ENCODE measurements at places on chromosomes 6 and 20.
A peak's percentile ranks its signal among the peaks of the same experiment; 100 is the strongest.

DNA sequence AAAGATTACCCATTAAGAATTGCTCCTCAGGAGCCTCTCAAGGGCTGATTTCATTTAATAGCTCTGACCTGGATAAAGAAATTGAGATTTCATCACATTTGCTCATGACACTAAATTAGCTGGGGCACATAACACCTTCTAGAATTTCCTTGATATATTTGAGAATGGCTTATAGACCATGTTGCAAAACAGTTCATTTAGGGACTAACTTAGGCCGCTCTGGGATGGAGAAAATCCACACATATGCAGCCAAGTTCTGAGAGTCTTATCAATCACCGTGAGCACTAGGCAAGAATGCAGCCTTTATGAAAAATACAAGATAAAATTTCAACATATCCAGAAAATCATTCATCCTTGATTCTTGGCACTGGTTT lies 91.0 kb upstream of the MCHR2 start:
- no peak for DNase-seq

DNA sequence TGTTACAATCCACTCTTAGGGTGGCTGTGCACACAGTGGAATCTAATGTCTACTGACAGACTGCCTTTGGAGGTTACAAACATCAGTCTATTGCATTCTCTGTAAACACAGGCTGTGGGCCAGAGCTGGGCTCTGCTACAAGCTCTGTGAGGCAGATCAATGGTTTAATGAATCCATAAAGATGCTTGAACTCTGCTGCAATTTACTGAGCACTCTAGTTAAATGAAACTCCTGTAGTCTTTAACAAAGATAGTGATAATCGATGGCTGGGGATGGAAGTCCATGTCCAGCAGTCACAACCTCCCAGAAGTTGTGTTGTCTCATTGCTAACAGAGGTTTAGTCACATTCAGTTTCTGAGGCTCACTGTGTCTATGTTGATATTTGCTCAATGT lies 50.5 kb downstream of the SOBP start:
- DNase-seq = no peak

GRCh38 chr20:46592580-46593362 lies 42.3 kb upstream of the OCSTAMP start:
- DNase-seq = no peak

DNA sequence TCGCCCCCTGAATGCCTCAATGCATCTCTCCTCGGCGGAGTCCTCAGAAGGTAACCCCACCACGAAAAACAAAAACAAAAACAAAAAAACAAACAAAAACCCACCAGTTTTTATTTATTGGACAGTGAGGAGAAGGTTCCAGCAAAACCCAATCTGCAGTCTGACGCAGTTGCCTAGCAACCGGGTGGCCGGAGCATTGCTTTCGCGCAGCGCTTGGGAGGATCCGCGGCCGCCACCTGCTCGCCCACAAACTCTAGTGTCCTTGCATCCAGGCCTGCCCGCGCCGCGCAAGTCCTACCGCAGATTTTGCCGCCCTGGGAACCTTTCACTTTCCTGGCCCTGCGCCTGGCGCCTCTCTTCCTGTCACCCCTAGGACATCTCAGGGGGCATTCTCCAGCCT lies 17.6 kb downstream of the TFAP2B start:
- no peak for DNase-seq

DNA sequence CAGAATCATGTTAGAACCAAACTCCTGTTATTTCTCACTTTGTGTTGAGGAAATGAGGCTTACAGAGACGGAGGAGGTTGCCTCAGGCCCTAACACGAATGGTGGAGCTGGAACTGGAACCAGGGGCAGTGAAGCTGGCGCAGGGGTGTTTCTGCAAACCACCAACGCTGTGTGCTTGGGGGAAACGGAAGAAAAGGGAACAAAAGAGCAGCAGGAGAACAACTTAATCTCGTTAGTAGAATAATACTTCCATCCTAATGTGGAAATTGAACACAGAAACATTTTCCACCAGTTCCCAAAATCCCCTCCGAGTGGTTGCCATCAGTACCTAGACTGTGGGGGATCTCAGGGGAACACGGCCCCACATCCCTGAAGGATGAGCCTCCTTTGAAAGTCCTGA lies 103.4 kb upstream of the FRMD1 start:
- DNase-seq = no peak

DNA sequence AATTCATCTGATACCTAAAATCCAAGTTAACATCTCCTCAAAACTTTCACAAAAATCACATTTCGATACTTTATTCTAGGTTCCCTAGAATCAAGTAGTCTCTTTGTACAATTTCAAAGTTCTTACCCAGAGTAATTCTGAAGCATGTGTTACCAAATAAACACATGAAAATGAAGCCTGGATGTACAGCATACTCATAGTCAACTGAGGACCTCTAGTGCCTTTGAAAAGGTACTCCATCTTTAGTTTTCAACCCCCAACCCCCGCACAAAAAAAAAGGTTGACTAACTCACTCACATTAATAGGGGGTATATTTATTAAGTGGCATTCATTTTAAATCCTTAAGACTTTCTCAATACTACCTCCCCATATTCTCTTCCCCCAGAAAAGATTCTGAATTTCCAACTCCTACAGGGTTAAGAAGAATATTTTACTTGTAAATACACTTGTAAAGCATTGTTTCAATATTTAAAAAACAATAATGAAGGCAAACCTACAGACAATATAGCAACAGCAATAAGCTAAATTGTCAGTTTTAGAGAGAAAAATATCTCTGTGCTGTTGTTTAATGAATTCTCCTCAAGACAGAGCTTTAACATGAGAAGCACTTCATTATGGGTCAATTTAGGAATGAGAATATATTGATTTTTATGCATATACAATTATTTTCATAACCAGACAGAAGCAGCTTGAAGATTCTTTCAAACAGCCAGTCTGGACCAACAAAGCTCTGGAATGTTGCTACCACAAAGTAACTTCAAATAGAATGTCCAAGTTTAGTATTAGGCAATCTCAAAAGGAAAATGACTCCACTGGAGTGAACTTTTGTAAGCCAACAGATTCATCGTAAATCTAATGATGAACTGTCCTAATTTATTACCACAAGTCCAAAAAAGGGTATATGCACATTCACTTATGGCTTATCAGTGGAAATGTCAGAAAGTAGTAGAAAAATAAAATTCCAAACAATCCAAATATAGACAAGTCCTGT lies 3.3 kb downstream of the PLN start:
- DNase-seq = no peak

- DNase-seq = no peak
Observed at GRCh38 chr6:47083586-47084047, 41.5 kb upstream of the ADGRF1 start.

- no peak for DNase-seq
Observed at GRCh38 chr6:1602049-1602713, 7.5 kb upstream of the FOXC1 start.

- no peak for DNase-seq
Observed at GRCh38 chr20:19812056-19812455, 54.0 kb downstream of the RIN2 start.

DNA sequence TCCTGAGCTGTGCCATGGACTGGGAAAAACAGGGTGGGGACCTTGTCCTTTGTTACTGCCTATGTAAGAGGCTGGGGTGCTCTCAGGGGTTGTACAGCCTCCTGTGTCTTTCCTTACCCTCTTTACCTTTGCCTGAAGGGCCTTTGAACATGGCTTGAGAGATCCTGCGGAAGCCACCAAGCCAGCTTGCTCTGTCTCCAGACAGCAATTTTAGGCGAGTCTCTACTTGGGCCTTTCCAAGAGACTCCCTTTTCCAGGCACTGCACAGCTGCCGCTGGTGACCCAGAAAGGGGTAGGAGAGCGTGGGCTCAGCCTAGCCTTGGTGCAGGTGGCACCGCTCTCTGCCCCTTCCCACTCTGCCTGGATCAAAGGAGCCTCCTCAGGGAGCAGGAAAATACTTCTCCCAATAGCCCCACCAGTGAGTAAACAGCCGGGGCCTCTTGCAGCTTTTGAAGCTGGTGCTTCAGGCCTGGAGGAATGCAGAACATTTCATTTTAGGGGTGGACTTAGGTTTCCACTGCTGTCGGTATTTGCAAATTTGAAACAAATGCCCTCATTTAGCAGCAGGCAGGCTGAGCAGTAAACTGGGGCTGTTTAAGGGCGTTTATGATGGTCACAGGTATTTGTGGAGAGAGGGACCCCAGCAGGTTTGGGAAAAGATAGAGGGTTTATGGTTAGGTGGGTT lies 13.9 kb downstream of the PTK7 start:
- DNase-seq = no peak

- DNase-seq = no peak
Observed at GRCh38 chr6:39314273-39314795, at the start of gene KCNK17. KCNK17 (minus strand) TSS chr6:39314419; CDS start chr6:39314320, 99 bp downstream.

- DNase-seq = no peak
Observed at GRCh38 chr6:21441386-21441785, 152.2 kb upstream of the SOX4 start.

- no peak for DNase-seq
Observed at GRCh38 chr20:50271176-50271575, 80.5 kb downstream of the CEBPB start.

GRCh38 chr6:135920689-135921088 lies 69.2 kb downstream of the PDE7B start:
- DNase-seq = no peak

DNA sequence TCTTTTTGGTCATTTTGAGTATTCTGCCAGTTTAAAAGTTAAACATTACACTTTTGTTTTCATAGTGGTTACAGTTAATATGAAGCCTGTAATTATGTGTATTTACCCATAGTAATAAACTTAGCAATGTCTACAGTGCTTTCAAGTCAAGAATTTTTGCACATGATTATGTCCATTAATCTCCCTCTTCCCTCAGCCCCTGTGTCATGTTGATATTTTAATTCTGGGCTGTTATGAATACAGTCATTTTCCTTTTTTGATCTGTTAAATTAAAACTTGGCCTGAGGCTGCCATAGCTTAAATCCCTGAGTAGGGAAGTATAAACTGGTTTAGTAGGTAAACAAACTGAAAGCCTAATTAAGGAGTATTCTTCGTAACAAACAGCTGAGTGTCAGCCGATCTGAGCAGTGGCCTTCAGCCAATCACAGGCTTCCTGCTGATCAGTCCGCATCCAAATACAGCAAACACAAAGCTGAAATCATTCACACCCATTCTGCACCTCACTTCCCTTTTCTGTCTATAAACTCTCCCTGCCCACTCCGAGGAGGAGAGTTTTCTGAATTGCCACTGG lies 9.5 kb upstream of the SFT2D1 start:
- DNase-seq = no peak

DNA sequence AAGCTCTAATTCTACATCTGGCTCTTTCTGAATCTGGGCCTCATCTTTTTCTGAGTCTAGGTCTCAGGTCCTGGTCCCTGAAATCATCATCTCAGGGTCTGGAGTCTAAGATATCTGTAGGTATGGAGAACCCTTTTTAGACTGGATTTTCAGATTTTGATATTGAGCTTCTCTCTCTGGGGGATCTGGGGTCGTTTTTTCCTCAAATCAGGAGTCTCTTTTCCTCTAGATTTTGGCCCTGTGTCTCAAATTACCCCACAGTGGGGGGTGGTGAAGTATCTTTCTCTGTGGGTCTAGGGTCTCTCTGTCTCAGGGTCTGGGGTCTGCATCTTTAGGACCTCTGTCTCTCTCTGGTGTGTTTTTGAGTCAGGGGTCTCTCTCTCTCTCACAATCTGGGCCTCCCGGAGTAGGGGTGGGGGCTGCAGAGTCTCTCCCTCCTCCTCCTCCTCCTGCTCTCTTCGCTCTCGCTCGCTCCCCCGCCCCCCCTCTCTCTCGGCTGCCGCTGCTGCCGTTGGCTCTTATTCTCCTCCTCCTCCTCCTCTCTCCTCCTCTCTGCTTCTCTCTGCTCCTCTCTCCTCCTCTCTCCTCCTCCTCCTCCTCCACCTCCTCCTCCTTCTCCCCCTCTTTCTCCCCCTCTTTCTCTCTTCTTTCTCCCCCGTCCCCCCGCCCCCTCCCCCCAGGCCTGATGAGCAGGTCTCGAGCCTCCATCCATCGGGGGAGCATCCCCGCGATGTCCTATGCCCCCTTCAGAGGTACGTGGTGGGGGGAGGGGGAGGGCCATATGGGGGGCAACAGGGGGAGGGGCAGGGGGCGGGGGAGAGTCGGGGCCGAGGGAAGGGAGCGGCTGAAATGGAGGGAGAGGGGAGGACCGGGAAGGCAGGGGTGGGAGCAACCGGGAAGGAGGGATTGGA lies at the start of gene SYNGAP1:
TSS of gene SYNGAP1 (plus strand) at position 486 of the 911 bp plus-strand sequence. CDS start at position 686, 200 bp downstream.
- DNase-seq = peak; percentile 49

GRCh38 chr20:49808753-49809152 lies 3.9 kb upstream of the SLC9A8 start:
- no peak for DNase-seq

DNA sequence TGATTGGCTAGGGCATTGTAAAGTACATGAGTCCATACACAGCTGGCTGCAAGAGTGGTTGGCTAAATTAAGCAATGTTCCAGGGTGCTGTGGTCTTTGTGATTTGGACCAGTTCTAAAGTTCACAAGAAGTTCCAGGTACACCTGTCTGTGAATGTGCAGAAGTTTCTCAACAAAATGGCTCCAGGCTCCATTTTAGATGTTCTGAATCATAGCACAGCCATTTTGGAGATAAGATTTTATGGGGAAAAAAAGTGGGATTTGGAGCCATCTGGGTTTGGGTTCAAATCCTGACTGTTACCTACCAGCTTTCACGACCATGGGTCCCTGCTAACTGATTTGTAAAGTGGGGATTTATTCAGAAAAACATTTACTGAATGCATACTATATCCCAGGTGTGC lies 82.1 kb downstream of the GRM1 start:
- no peak for DNase-seq

DNA sequence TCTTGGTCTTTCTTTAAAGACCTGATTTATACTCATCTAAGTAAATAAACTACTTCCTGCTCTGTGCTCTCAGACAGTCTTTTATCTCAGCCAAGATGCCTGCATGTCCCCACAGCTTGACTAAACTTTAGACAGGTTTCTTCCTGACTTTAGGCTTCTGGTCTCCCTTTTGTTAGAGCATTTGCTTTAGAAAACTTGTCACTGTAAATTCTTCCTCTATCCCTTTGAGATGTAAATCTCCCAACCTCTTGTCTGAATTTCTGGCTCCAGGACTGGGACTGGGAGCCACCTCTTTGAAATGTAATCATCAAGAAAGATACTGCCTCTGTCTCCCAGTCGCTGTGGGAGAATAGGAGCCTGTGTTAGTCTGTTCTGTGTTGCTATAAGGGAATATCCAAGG lies 739.9 kb downstream of the C6orf118 start:
- no peak for DNase-seq

- DNase-seq = no peak
Observed at GRCh38 chr20:12570371-12570770, 438.4 kb upstream of the SPTLC3 start.

DNA sequence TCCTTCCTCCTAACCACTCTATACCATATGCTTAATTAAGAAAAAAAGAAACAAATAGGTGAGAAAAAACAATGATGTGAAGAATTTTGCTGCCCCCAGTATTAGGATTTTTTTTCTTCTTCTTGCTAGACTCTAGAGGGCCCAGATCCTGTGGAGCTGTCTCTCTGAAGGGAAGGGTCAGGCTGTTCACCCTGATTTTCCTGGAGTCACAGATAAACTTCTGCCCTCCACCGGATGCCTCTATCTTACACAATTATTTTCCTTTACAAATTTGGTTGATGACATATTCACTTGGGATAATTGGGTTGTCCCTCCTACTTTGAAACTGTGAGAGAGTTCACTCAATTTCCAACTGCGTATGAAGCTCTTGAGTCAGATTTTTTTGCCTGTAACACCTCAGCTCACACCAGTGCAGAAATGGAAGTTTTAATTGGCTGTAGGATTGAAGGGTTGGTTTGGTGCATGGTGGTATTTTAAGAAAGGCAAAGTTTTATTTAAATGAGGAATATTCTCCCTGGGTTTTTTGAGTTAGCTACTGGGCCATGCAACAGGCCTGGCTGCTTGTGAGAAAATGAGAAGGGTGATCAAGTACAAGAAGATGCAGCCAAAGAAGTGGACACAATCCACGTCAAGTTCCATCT lies 73.7 kb upstream of the ESR1 start:
- no peak for DNase-seq

GRCh38 chr6:16591396-16592222 lies 169.7 kb downstream of the ATXN1 start:
- peak; percentile 32 for DNase-seq
